ENCODE measurements at places on chromosomes 3 and 15.

DNA sequence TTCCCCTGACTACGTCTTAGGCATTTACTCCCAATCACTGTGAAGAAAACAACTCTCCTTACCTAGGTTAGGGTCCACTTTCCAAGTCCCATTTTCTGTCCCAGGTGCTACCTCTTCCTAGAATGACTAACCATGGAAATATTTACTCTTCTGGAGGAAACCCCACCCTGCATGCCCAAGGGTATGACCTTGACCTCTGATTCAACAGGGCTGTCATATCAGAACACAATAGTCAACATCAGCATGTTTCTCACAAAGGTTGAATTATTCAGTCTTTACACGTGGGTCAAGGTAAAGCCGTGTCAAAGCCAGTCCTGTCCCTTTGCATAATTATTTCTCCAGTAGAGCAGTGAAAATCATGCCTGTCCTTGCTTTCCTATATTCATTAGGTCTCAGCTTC, 4.3 kb upstream of the FRMD5 start:
- DNase-seq = no peak

DNA sequence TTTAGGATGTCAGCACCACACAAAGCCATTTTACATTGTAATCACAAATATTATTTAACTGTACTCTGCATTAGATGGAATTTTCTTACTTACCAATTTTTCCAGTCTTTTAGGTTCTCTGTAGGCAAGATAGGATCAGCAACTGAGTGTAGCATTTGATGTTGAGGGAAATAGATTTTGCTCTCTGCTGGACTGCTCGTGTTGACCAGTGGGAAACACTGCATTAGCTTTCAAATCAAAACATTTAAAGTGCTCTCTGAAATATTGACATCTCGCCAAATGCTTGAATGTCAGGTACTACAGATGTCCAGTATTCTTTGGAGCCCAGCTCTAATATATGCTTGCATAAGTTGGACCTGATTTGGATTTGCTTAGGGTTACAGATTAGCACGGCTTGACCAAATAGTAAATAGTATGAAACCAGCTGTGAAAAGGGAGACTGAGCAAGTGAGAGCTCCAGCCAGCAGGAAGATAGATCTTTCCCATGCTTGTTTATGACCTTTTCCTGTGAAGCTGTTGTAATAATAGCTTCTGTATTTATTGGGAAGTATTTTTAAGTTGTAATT, 29.5 kb downstream of the P2RY14 start:
- DNase-seq = no peak

DNA sequence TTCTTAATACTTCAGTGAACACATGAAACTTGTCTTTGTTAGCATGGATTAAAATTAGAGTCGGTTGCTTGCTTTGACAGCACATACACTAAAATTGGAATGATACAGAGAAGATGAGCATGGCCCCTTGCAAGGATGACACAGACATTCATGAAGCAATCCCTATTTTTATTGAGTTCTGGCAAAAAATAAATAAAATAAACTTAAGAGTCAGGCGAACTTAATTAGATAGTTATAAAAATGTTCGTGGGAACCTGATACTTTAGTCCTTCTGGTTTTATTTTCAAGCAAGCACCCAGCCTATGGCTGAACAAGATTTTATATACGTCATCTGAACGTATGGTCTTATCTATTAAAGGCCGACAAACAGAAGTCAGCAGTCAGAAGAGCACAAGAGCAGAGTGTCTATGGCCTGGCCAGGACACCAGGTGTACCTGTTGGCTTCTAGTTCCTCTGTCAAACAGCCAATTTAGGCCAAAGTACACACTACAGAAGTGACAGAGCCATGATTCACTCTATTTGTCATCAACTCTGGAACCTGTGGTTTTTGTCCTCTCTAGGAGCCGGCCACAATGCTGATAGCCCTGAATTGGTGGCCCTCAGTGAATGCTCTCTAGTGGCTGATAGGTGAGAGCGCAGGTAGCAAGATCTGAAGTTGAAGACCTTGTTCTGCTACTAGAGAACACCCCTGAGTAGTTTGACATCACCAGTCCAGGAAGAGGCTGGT, 64.3 kb downstream of the LEO1 start:
- peak; percentile 22 for DNase-seq

- DNase-seq = no peak
Measured at GRCh38 chr3:177158461-177158860, 38.8 kb downstream of the TBL1XR1 start.

DNA sequence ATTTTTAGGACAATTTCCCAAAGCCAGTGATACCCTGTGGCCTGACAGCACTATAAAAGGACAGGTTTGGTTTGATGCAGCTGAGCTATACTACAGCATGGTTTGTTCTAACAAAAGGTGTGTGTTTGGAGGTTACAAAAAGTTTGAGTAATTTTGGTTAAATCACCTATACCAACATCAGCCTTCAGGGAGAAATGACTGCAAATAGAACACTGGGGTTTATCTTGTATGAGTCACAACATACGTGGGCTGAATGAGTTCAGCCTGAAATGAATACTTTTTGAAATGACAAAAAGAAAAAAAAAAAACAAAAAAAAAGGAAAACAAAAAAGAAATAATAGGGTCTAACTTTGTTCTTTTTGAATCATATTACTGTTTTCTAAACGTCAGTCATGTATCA, 345.7 kb downstream of the CNTN3 start:
- peak; percentile 2 for DNase-seq

- DNase-seq = no peak
Measured at GRCh38 chr3:23776352-23776891, 29.3 kb upstream of the UBE2E1 start.

DNA sequence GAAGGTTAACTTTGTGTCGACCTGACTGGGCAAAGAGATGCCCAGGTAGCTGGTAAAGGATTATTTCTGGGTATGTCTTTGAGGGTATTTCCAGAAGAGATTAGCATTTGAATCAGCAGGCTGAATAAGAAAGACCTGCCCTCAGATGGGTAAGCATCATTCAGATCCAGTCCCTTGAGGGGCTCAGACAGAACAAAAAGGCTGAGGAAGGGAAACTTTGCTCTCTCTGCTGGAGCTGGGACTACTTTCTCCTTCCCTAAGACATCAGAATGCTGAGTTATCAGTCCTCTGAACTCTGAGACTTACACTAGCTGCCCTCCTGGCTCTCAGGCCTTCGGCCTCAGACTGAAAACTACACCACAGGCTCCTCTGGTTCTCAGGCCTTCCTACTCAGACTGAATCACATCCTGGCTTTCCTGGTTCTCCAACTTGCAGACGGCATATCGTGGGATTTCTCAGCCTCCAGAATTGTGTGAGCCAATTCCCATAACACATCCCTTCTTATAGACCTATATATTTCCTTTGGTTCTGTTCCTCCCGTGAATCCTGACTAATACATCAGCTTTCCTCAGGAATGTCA, 982.9 kb downstream of the TUSC7 start:
- peak; percentile 38 for DNase-seq

DNA sequence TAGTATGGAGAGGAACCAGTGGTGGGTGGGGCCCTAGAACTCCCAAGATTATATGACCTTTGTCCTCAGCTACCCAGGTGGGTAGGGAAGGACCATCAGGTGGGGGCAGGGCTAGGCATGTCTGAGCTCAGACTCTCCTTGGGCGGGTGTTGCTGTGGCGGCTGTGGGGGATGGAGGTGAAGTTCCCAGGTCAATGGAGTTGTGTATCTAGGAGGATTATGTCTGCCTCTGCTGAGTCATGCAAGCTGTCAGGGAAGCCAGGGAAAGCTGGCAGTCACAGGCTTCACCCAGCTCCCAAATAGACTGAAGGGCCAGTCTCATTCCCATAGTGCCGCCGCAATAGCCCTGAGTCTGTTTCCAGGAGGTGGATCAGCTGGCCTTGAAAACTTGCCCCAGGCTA, 139.7 kb upstream of the CFAP20DC start:
- peak; percentile 33 for DNase-seq

DNA sequence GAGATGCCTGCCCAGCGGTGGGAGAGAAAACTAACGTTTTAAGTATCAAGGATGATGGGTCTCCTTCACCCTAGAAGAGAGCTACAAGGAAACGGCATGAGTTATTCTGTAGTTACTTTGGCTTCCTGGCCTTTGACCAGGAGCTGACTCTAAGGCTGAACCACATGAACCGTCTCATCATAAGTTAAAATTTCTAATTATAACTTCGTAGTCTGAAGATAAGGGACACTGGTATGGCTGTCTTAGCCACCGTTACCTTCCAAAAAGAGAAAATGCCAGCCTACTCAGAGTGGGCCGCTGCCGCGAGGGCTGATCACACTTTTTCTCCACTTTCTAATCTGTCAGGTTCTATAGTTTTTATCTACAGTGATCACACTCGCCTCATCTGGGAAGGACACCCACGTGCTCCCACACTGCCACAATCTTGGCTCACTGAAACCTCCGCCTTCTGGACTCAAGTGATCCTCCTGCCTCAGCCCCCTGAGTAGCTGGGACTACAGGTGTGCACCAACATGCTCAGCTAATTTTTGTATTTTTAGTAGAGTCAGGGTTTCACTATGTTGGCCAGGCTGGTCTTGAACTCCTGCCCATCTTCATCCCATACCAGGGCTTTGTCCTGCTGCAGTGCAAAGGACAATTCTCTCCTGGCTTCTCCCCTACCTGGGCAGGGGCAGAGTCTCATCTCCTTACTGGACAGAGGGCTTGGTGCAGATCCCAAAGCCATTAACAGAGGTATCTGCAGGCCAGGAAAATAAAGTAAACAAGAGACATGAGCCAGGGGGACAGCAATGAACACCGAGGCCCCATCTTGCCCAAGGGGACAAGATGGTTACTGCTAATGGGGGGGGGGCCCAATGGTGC, 73.4 kb downstream of the RFTN1 start:
- no peak for DNase-seq

- DNase-seq = no peak
Measured at GRCh38 chr3:127986803-127987202, 65.4 kb upstream of the SEC61A1 start.

DNA sequence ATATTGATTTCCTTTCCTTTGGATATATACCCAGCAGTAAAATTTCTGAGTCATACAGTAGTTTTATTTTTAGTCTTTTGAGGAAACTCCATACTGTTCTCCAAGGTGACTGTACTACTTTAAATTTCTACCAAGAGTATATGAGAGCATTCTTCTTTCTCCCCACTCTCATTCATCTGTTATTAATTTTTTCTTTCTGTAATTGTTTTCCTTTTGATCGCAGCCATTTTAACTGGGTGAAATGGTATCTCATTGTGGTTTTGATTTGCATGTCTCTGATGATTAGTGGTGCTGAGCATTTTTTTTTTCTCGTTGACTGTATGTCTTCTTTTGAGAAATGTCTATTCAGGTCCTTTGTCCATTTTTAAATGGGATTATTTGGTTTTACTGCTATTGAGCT, 18.3 kb upstream of the VGLL3 start:
- DNase-seq = no peak

- DNase-seq = no peak
Measured at GRCh38 chr3:70360979-70361760, 48.7 kb upstream of the MDFIC2 start.

- no peak for DNase-seq
Measured at GRCh38 chr3:17820275-17820674, 77.8 kb upstream of the TBC1D5 start.

DNA sequence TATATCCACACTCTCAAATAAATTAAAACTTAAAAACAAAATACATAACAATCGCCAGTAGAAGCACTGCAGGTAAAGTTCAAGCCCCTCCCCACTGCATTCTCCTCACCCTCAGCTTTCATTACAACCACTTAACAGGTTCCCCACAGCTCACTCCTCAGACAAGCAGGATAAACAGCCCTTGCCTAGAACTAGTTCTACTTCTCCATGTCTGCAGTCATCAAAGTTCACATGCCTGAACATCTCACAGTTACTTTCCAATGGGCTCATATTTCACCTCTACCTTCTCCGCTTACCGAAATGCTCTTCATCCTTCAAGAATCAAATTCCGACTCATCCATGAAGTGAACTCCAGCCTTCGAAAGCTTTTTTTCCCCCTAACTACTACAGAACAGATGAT, 4.1 kb downstream of the YEATS2 start:
- peak; percentile 36 for DNase-seq

DNA sequence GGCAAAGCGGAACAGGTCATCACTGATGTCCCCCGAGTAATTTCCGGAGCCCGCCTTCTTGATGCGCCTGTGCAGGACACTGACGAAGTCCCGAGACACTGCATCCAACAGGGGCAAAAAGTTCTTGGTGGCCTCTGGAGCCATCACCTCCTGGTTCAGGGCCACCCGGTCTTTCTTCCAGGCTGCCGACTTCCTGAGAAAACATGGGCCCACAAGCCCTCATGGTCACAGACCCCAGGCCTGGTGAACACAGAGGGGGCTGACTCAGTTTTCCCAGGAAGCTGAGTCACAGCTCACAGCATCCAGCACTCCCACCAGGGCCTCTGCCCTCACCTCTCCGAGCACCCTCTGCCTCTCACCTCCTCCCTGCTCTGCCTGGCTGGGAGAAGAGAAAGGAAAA, 22.4 kb downstream of the CYP11A1 start:
- DNase-seq = no peak

DNA sequence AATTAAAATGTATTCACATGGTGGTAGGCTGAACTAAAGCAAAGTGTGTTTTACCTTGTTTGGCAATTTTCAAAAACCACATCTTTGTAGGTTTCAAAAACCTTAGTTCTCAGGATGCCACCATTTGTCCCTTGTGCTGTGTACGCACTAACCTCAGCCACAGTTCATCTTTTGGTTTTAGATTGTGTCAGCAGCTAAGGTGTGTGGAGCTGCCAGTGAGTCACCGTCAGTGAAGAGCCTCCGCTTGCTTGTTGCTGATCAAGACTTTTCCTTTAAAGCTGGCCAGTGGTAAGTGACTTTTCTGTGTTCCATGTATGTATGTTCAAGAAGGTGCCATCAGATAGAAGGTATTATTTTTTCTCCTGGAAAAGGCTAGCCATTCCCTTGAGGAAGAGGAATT, 21.1 kb downstream of the OXNAD1 start:
- no peak for DNase-seq

GRCh38 chr3:88031642-88032077, 27.1 kb downstream of the CGGBP1 start:
- DNase-seq = peak; percentile 37

DNA sequence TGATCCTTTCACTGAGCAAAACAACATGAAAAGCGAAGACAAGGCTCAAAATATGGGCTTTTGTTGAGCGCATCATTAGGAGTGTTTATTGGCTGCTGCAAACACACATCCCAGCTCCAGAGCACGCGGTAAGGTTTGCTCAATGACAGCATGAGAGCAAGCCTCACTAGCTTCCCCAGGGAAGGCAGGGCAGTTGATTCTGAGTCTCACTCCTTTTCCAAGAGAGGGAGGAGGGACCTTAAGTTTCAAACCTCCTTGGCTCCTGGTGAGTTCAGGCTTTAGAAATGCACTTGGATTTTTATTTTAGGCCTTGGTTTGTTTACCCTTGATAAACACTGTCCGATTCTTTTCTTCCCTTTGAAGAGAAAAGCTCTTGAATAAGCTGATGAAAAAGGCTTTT, 69.1 kb upstream of the CACNA2D3 start:
- no peak for DNase-seq

GRCh38 chr3:39468108-39468436, 592 bp downstream of the MOBP start:
- DNase-seq = no peak

GRCh38 chr3:179292450-179292849, 30.4 kb upstream of the ZNF639 start:
- no peak for DNase-seq
